Tibial nerve (tissue), 4 donors: ENCODE measurements at places on chromosomes 1 and 21.

GRCh38 chr1:31335007-31335406 is 37.9 kb downstream of the FABP3 start:
- no peak for DNase-seq

DNA sequence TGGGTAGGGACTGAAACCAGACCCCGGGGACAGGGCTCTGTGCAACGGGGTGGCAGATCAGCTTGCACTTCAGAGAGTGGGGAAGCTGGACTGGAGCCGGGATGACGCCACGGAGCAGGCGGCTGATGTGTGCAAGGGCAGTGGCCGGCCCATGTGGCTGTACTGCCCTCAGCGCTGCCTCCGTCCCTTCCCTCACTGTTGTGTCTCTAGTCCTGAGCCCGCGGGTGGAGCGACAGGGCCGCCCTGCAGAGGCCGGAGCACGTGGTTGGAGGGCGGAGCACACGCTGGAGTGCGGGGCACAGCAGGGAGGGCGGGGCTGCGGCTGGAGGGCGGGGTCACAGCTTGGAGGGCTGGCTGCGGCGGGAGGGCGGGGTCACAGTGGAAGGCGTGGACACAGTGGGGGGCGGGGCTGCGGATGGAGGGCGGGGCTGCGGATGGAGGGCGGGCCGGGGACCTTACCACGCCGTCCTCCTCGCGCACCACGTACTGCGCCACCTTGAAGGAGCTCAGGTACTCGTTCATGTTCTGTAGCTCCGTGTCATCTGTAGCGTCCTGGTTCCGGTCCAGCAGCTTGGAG is 52.4 kb downstream of the CHD5 start:
- DNase-seq, result peak; percentile 22

DNA sequence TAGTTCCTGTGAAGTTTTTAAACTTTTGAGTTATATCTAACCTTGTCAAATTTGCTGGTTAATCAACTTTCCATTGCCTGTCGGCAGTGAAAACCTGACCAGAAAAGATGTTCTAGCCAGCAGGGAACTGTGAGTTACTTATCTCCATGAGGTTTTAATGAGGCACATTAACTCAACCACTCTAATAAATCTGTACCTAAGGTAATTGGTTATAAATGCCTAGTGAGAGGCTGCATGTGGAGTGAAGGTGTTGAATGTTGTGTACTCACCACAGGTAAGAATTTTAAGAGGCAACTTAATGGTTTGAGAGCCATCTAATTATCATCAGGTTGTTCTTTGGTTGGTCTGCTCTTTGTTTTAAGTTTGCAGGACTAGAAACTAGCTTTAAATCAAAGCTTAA is 138.4 kb upstream of the LHX8 start:
- DNase-seq, result no peak

GRCh38 chr1:104294259-104294658 is 544.6 kb downstream of the AMY1C start:
- no peak for DNase-seq

DNA sequence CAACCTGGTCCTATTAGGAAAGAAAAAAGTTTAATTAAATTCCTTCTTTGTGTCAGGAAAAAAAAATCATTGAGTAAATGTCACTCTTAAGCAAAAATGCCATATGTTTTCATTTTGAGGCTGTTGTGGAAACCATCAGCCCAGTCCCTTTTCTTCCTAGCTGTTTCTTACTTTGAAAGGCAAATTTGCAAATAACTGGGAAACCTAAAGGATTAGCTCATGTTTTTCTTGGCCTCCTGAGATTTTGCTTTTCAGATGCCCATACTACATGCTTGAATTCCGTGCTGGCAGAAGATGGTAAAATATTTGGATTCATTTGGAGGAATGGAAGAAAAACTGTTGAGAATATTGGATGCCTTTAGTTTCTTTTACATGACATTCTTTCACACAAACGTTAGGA is 182.1 kb upstream of the ADAMTS5 start:
- DNase-seq, result no peak

DNA sequence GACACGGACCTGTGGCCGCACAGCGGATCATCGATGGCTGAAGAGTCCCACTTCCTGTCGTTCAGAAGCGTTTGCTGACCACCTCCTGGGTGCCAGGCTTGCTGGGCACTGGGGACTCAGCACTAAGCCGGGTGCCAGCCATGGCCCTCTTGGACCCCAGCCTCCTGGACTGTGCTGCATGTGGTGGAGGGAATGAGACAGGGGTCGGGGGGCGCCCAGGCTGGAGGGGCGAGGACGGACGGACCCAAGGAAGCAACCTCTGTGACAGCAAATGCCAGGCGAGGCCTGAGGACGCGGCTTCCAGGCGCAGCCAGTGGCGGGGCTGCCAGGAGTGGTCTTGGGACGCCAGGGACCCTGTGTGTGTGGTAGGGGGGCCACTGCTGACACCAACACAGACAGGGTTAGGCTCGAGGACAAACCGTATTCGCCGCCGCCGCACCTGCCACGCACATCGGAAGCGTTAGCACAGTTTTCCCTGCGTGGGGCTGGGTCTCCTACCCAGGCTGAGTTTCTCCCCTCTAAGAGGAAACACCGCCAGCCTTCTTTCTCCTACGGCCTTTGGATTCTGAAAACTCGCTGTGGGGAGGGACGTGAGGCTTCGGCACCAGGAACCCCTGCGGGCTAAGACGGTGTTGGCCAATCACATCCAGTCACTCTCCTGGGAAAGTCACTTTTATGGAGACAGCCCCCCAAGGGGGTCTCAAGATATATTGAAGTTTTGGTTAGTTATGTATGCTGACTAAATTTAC is 3.1 kb upstream of the MXRA8 start:
- no peak for DNase-seq

DNA sequence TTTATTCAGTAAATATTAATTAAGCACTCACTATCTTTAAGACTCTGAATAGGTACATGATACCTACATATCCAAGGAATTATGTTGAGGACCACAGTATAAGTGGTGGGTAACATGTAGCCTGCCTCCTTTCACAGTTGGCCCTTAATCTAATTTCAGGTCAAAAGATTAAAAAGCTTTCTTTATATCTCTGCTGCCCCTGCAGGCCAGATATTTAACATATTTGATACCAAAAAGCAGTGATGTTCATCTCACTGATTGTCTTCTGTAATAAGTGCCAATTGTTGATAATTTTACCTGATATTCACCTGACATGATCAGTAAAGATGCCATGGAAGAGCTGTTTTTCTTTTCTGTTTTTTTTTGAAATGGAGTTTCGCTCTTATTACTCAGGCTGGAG is 36.5 kb downstream of the RLF start:
- no peak for DNase-seq

GRCh38 chr1:205298191-205298994 is 23.2 kb downstream of the NUAK2 start:
- no peak for DNase-seq

GRCh38 chr1:8962812-8963530 is 17.3 kb downstream of the CA6 start:
- DNase-seq, result peak; percentile 23
